Stimulated activated CD8-positive, alpha-beta memory T cell treated with anti-CD3 and anti-CD28 coated beads, Interleukin-7, amount 100 ng/mL, for 24 hours (primary cell): ENCODE measurements at places on chromosomes 4 and X.

GRCh38 chr4:53800741-53801140 lies 209.5 kb upstream of the LNX1 start:
- no peak for DNase-seq

- DNase-seq: peak; percentile 46
These were observed 22.5 kb downstream of the MED28 start for GRCh38 chr4:17636696-17637622.

DNA sequence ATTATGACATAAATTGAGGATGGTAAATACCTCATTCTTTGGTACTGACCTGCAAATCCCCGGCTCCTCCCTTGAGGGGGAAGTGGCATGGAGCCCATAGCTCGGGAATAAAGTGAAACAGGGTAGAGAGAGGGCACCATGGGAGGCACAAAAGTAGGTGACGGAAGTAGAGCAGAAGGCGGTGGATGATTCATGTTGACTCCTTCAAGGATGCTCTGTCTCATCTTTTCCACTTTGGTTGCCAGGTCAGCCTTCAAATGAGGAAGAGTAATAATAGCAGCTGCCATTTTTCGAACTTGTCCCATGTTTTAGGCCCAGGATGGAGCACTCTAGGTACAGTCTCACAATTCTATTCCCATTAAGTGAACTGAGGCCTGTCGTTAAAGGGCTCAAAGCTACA lies 41.4 kb upstream of the PHF8 start:
- no peak for DNase-seq

GRCh38 chrX:120468479-120468824 lies 644 bp downstream of the LAMP2 start:
- no peak for DNase-seq

DNA sequence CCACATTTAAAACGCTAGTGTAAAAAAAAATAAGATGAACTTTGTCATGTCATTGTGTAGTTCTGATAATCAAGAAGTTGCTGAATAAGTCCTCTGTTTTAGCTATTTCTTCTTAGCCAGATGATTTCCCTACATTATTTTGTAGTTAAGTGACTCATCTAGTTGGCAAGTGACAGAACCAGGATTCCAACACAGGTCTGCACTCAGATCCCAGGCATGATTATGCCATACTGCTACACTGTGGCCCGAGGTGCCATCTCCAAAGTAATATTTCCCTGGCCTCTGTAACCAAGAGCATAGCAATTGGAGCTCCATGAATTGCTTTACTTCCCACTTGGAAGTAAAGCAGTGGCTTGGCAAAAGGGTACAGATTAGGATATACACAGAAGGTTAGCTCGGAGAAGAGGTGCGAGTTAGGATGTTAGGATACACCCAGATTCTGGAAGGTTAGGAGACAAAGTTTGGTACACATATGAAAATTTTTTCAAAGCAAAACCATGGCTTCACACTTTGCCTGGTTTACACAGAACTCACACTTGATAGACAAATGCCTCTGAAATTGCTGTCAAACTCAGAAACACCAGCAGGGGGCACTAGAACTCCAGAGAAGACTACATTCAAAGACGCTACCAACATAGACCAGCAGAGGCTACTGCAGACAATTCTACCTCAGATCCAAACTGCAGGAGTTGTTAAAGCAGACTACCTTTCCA lies 41.4 kb downstream of the SRPX2 start:
- DNase-seq: peak; percentile 15

DNA sequence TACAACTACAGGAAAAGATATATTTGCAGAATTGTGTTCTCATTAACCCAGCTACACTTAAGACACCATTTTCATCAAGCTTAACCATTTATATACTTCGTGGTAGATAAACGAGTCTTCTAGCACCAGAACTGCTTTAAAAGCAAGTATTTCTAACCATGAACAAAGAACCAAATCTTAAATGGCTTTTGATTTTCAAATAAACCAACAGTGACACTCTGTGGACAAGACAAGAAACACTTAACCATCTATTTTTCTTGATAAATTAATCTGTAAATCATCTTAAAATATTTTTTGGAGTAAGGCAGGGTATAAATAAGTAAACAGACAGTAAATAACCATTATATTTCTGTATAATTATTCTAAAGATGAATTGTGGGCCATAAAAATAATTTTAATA lies 10.2 kb downstream of the BEND2 start:
- DNase-seq: no peak

GRCh38 chrX:26914232-26914631 lies 548.9 kb downstream of the PPP4R3C start:
- no peak for DNase-seq
